ENCODE measurements at places on chromosomes 7 and 10. TPM values are rescaled to one million over a fixed set of nuclear protein-coding genes. Genes with fewer than 3 reads are reported as not detected.

Gene IGF2BP3
- 44.3 TPM for total RNA-seq

Gene UBN2
- total RNA-seq, result 2.3 TPM

Gene COL1A2
- 2,173 TPM for total RNA-seq

Gene ZNF239
- total RNA-seq, result 3.6 TPM

Gene CTAGE15
- 0.64 TPM for total RNA-seq

Gene EPHB4
- 48.5 TPM for total RNA-seq

Gene ZMYND11
- total RNA-seq, result 37.1 TPM

Gene CEP55
- total RNA-seq, result 8.3 TPM

Gene SPDYE9
- not detected for total RNA-seq

Gene OPN1SW
- total RNA-seq, result not detected

Gene SORCS1
- total RNA-seq, result 0.08 TPM

Gene PDE6C
- total RNA-seq, result not detected

Gene LAMTOR4
- total RNA-seq, result 139 TPM

Gene SPDYE11
- total RNA-seq, result not detected

Gene SEMA3D
- total RNA-seq, result 1.6 TPM

Gene TMEM196
- total RNA-seq, result not detected
